ENCODE measurements at places on chromosomes 1 and 21. TPM values are rescaled to one million over a fixed set of nuclear protein-coding genes. Genes with fewer than 3 reads are reported as not detected.

- DNase-seq, result no peak
These were observed 29.3 kb downstream of the MACO1 start for GRCh38 chr1:25460020-25460419.

- DNase-seq, result no peak
These were observed 24.1 kb upstream of the DESI2 start for GRCh38 chr1:244628789-244629188.

DNA sequence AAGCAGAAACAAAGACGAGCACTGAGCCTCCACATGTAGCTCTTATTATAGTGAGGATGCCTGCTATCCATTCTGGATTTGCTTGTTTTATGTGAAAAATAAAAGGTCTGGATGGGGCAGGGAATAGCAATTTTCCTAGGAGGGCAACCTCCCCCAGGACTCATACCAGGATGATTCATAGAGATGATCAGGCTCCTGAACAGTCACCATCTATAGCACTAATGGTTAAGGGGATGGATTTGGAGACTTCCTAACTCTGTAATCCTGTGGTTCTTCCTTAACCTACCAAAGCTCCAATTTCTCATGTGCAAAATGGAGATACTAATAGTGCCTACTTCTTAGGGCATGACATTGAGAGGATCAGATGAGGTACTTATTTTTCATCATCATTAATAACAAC, 34.5 kb upstream of the CD58 start:
- DNase-seq, result no peak

- no peak for DNase-seq
These were observed 184.1 kb downstream of the RASAL2 start for GRCh38 chr1:178277793-178278530.

DNA sequence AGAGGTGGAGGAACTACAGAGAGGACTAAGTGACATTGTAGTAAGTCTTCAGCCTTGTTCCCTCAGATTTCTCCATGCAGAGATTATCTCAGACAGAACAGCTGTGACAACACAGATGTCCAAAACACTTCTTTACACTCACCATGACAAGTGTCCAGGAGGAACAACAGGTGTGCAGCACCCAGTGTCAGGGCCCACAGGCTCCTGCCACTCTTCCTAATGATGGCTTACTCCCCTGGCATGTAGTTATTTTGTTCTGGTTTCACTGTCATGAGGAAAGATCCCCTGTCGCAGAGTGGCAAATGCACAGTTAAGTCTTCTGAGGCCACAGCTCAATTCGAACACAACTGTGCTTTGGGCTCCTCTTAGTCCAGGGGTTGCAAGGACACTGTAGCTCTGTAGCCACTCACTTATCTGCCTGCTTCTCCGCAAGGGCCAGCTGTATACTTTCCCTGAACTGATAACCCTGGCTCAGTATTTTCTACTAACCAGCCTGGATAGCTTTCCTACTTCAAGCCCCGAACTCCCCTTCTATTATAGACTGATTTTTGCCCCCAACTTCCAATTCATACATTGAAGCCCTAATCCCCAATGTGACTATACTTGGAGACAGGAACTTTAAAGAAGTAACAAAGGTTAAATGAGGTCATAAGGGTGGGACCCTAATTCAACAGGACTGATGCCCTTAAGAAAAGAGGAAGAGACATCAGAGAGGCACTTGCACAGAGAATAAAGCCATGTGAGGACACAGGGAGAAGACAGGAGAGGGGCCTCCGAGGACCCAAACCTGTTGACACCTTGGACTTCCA, 11.1 kb downstream of the PDZK1 start:
- DNase-seq, result no peak

GRCh38 chr1:78070758-78071157, 25.0 kb downstream of the GIPC2 start:
- peak; percentile 69 for DNase-seq

GRCh38 chr1:110798691-110799256, 74.2 kb upstream of the CD53 start:
- DNase-seq, result no peak

Gene RCSD1
- total RNA-seq, result 0.27 TPM

Gene OR2T2
- total RNA-seq, result not detected

Gene RGS13
- not detected for total RNA-seq

Gene ZNF648
- not detected for total RNA-seq

Gene OR2L8
- not detected for total RNA-seq

Gene LENEP
- total RNA-seq, result not detected

Gene CELA2A
- not detected for total RNA-seq

Gene RAB13
- 63.1 TPM for total RNA-seq
